ENCODE measurements at places on chromosomes 12 and 14.

DNA sequence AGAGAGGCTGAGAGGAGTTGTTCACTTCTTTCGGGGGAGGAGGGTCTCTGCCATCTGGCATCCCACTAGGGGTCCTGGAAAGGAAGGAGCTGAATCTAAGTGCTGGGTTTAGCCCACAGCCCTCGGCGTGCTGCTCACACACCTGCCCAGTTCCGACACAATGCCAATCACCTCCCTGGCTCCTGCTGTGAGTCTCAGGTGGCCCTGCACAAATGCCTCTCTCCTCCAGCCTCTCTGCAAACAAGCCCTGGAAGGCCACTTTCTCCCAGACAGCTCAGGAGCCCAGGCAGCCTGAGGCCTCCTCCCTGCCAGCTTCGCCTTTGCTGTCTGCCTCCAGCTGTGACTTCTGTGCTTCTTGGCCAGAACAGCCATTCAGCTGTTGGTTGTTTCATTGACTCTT is 51.2 kb downstream of the SMIM41 start:
- peak; percentile 10 for DNase-seq

DNA sequence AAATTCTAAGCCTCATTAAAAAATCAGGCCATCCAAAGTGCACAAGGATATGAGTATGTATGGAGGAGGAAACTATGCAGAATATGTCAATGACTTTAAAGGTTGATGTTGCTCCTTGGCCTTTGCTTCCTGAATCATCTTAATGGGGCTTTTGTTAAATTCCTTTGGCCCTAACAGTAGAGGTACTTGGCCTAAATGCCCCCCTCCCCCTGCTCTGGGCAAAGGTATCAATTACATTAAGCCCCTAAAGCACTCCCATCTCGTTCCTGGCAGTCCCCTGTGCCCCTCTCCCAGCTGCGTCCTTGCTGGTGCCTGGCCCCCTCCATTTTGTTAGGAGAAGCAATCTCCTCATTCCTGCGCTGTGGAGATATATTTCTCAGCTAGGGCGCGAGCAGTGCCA is 4.8 kb downstream of the COPZ1 start:
- no peak for DNase-seq

DNA sequence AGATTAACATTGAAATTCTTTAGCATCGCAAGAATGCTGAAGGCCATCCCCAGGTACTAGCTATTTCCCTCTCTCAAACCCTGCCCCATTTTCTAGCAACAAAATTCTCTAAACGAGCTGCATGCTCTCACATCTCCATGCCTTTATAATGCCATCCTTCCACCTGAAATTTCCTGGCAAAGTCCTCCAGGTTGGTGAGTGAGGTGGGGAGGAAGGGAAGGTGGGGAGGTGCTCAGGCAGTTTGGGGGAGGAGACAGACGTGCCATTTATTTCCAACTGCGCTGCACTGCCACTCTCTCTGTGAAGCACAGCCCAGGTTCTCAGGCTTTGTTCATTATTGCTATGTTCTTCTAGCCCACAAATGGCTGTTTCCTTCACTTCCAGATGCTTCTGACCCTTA is 208.4 kb downstream of the PAWR start:
- no peak for DNase-seq

- no peak for DNase-seq
Measured at GRCh38 chr14:74954232-74954946, 1.0 kb downstream of the PGF start.

- DNase-seq = no peak
Measured at GRCh38 chr12:6274231-6275221, 36.0 kb upstream of the PLEKHG6 start.

GRCh38 chr12:57726884-57727757 is 11.4 kb downstream of the AGAP2 start:
- DNase-seq = no peak

GRCh38 chr14:73462048-73462715 is 3.8 kb upstream of the NUMB start:
- no peak for DNase-seq

DNA sequence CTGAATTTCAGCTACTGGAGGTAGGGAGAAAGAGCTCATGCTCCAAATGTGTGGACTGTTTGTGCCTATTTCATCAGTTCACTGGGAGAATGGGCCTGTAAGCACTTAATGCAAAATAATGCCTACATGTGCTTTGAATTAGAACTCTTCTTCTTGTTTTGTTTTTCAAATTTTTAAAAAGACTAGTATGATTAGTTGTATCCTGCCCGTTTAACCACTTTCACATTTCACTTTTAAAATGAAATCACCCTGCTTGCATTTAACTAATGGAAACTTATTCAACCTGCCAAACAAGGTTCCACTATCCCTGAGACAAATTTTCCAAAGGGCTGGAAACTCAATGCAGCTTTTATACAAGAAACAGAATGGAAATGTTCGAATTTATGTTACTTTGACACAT is 79.7 kb downstream of the SAMD4A start:
- DNase-seq = no peak

GRCh38 chr14:93304771-93305170 is 28.1 kb downstream of the BTBD7 start:
- no peak for DNase-seq

GRCh38 chr12:22765421-22766130 is 140.6 kb downstream of the ETNK1 start:
- DNase-seq = no peak
